ENCODE measurements at places on chromosomes 1 and 21. TPM values are rescaled to one million over a fixed set of nuclear protein-coding genes. Genes with fewer than 3 reads are reported as not detected.
A peak's percentile ranks its signal among the peaks of the same experiment; 100 is the strongest.

- DNase-seq = peak; percentile 84
Measured at GRCh38 chr1:180188091-180188506, 33.4 kb downstream of the QSOX1 start.

RPE65 gene
- total RNA-seq = not detected

DNA sequence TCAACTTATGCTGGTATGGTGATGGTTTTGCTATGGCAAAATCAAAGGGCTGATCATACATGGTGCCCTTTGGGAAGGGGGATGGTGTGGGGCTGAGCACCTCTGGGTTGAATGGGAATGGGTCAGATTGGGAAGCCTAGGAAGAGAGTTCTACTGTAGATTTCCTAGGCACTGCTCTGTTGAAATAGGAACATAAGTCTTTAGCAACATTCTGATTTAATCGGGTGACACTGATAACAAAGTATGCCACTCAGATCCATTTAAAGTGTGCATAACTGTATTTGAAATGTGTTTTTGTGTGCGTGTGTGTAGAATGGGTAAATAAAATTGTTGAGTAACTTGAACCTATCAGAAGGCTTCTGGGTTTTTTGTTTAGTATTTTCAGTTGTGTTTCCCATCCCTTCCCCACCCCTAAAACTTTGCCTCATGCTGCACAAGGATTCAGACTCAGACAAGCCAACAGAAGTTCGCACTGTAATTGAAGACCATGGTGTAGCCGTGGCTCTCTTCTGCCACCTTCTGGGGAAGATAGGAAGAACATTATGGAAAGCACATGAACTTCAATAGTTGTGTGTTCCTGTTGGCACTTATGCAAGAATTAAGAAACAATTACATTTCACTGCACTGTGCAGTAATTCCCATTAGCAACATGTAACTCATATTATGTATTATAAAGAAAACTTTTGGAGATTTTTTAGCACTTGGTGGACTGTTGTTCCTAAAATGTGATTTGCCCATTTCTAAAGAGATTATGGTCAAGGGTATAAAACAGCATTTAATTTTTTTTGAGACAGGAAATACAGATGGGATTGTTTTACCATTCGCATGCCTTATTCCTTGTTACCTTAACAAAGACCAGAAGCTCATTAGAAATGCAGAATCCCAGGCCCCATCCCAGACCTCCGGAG lies 10.9 kb upstream of the C4BPB start:
- peak; percentile 42 for DNase-seq

- DNase-seq = no peak
Measured at GRCh38 chr1:227949954-227950734, 2.4 kb upstream of the WNT9A start.

Measured in glutamatergic neuron (in vitro differentiated cells).